ENCODE measurements at places on chromosomes 6 and 20.

- DNase-seq: no peak
Measured at GRCh38 chr6:170083236-170084051, 207.4 kb downstream of the DLL1 start.

DNA sequence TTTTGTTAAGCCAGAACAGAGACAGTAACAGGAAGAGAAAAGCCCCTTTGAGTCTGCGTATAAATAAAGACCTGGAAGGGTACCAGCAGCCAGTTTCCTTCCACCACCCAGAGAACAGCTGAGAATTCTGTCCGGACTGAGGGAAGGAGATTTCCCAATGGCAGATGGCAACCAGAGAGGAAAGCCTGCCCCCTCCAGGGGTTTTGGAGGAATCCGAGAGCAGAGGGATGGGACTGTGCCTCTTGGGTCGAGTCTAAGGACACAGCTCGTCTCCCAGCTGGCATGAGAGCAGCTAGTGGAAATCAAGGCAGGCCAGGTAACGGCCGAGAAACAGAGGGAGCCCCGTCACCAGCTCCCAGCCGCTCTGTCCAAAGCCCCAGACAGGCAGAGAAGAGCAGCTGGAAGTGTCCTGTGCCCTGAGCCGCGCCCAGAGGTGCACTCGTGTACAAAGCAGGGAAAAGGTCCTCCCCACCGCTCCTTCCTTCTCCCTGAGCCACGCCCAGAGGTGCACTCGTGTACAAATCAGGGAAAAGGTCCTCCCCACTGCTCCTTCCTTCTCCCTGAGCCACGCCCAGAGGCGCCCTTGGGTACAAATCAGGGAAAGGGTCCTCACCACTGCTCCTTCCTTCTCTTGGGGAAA is 134.0 kb upstream of the SNX9 start:
- DNase-seq: no peak

DNA sequence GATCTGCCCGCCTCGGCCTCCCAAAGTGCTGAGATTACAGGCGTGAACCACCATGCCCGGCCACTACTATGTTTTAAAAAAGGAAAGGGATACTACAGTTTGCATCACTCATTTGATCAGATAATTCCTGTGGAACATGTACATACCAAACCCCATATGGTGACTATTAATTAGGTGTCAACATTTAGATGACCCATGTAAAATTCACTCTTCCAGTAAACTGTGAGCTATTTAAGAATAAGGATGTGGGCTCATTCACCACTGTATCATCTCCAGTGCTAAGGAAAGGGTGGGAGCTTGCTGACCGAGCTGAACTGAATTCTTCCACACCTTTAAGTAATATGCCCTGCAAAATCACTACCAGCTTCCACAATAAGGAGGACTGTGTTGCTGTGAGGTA is 127.5 kb downstream of the BTBD9 start:
- no peak for DNase-seq

- no peak for DNase-seq
Measured at GRCh38 chr20:47764154-47764733, 21.0 kb downstream of the SULF2 start.

- DNase-seq: no peak
Measured at GRCh38 chr6:91487696-91488392, 901.0 kb upstream of the MAP3K7 start.

DNA sequence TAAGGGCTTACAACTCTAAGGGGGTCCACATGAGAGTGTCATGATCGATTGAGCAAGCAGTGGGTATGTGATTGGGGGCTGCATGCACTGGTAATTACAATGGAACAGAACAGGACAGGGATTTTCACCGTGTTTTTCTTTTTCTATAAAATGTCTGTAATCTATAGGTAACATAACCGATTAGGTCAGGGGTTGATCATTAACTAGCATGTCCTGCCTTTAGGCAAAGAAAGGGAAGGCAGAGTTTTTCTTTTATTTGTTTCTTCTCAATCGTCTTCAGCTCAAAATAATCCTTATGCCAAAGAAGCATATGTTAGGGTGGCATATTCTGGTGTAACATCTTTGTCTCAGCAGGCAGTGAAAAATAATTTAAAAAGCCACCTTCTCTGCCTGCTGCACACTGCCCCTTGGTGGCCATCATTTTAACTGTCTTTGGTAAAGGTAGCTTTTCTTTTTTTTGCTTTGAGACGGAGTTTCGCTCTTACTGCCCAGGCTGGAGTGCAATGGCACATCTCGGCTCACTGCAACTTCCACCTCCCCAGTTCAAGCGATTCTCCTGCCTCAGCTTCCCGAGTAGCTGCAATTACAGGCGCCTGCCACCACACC is 9.7 kb upstream of the CEP43 start:
- DNase-seq: no peak

- no peak for DNase-seq
Measured at GRCh38 chr6:136089876-136090275, 160.2 kb downstream of the MTFR2 start.

GRCh38 chr6:117484052-117484646 is 1.7 kb downstream of the DCBLD1 start:
- DNase-seq: no peak

DNA sequence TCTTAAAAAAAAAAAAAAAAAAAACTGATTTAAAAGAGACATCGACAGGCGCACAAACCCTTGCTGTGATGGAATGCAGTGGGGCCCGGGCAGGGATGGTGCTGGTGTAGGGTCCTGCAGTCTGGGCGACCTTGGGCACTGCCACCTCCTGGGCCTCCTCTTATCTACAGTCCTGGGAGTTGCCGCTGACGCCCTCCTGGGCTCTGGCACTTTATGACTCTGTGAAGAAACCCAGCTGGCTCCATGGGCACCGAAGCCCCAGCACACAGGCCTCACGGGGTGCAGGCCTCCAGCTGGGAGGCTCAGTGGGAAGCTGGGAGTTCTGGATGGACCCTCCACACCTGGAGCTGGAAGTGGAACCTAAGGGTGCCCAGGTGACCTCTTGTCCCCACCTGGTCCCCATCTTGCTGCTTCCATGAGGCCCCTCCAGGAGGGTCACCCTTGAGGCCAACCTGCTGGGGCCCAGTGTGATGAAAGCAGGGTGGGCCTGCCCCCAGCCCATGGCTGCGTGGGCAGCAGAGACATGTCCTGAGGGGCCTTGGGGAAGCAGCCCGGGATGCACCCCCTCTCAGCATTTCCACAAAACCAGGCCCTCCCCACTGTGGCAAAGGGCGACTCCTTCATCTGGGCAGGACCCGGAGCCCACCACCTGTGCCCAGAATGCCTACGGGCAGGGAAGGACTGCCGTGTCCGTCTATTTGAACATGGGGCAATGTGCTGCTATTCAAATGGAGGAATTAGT is 104.9 kb downstream of the ASXL1 start:
- no peak for DNase-seq

DNA sequence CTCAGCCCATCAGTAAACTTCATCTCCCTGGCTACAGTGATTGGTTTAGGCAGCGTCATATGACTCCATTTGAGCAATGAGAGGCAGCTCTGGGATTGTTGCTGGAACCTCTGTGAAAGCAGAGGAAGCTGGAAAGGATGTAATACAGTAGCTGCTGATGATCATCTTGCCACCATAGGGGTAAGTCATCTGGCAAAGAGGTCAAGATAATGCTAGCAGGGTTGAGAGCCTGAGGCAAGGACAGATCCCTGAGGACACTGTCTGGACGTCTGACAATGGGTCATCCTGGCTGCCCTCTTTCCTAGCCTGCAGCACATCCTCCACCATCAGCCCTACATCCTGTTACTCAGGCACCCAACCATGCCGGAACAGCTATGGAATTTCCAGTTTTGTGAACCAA is 25.5 kb upstream of the FKBP1A start:
- no peak for DNase-seq

DNA sequence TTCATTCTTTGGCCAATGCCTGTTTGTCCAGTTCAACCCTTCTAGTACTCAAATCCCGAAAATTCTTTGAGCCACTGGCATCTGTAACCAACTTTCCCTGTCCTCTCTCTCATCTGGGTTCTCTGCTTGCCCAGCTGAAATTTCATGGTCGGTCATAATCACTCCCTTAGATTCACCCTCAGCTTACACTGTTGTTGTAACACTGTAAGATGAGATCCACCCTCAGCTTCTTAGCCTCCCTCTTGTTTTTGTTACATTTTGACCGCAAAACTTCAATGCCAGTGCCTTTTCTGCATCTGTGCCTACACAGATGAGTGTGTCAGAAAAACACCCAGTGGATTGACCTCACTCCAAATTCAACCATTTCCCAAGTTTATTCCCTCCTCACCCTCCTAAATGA is 291.1 kb upstream of the AGPAT4 start:
- no peak for DNase-seq

- DNase-seq: no peak
Measured at GRCh38 chr6:151565940-151566339, 72.1 kb downstream of the CCDC170 start.

GRCh38 chr6:36674942-36675341 is 3.6 kb upstream of the CDKN1A start:
- no peak for DNase-seq

DNA sequence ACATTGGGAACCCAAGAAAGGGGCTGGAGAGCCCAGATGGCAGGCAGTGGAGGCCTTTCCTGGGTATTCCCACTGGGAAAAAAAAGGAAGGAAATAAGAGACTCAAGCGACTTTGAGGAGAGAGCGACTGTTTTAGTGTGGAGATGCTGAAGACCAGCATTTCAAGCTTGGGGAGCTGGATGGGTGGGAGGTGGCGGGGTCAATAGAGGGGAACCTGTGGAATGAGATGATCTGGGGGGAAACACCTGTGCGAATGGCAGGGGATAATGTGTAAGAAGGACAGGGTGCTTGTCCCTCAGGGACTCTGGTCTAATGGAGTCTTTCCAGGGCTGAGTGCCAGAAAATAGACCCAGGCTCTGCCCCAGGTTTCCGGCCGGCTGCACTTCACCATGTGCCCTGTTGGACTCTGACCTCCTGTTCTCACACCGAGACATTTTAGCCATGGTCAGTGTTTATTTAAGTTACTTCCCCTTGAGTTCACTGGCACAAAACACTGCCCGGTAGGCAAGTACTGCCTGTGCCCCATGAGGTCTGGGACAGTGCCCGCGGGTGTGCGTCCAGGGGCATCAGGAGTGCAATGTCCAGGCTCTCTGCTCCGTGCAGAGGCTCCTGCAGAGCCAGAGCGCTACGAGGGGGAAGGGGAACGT is 50.4 kb upstream of the NKX2-2 start:
- no peak for DNase-seq

DNA sequence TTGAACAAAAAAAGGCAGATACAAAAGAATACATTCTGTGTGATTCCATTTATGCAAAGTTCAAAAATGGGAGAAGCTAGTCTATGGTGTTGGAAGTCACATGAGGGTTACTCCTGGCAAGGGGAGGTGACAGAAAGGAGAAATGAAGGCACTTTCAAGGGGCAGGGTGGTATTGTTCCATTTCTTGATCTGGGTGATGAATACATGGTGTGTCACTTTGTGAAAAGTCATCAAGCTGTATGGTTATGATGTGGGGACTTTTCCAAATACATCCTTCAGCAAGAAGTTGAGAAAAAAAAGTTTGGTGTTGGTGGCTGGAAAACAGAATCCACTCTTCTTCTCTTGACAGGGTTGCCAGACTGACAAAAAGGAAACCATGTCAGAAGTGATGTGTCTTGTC is 60.6 kb upstream of the MDGA1 start:
- DNase-seq: no peak

GRCh38 chr6:86913795-86914194 is 23.5 kb upstream of the HTR1E start:
- DNase-seq: no peak

- DNase-seq: no peak
Measured at GRCh38 chr6:79413562-79414002, 123.6 kb downstream of the LCA5 start.

- no peak for DNase-seq
Measured at GRCh38 chr6:43970913-43971775, 156.1 kb downstream of the MRPL14 start.

- no peak for DNase-seq
Measured at GRCh38 chr6:231779-232178, 60.5 kb upstream of the DUSP22 start.

DNA sequence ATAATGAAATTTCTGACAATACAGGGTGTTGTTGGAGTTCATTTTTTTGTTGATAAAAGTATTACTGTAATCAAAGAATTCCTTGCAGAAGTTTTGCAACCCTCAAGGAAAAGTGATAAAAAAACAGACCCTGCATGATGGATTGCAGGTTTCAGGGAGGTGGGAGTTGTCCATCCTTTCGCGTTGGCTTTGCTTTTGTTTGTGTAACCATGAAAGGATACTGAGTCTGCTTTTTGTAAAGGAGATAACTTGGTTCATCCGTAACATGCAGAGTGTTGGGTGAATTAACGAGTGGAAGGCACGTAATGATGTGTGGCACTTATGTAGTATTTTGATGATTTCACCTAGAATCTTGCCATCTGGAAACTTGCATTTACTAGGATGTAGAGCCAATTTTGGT is 23.6 kb downstream of the FOXO3 start:
- DNase-seq: no peak

- no peak for DNase-seq
Measured at GRCh38 chr6:134115715-134116074, 63.3 kb upstream of the SLC2A12 start.

DNA sequence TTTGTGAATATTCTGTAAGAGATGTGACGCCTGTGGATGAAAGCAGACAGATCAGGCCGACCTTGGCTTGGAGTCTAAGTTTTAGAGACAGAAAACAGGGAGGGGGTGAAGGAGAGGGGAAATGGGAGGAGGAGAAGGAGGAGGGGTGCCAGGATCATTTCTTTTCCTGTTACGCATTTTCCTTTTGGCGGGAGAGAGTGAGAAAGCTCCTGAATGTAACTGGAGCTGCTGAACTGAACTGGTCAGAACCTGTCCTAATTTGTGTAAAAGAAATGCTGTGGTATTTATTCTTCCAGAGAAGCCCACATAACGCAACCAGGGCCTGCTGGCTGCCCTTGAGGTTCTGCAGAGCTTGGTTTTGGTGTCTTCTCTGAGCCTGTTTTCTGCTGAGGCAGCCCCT is 41.9 kb downstream of the UTRN start:
- no peak for DNase-seq

- DNase-seq: no peak
Measured at GRCh38 chr6:39517756-39518155, 195.3 kb upstream of the KCNK16 start.

GRCh38 chr20:23245553-23246181 is 104.9 kb upstream of the NXT1 start:
- DNase-seq: no peak

GRCh38 chr20:63977739-63978276 is 1.6 kb downstream of the SAMD10 start:
- no peak for DNase-seq

DNA sequence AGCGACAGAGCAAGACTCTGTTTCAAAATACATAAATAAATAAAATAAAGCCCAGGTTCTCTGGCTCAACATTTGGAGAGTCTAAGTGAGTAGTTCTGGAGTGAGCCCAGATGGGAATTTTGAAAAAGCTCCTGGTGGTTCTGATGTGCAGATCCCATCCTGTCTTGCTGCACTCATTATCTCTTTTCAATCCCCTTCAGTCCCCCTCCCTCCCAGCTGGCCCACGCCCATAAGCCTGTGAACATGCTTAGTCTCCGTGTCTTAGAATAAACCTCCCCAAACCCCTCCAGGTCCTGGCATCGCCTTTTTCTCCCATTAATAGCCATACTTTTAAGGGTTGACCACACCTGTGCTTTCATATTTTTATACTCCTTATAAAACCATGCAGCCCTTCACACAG is 19.4 kb upstream of the TULP1 start:
- DNase-seq: no peak
